ENCODE measurements at places on chromosomes 7 and 10.

DNA sequence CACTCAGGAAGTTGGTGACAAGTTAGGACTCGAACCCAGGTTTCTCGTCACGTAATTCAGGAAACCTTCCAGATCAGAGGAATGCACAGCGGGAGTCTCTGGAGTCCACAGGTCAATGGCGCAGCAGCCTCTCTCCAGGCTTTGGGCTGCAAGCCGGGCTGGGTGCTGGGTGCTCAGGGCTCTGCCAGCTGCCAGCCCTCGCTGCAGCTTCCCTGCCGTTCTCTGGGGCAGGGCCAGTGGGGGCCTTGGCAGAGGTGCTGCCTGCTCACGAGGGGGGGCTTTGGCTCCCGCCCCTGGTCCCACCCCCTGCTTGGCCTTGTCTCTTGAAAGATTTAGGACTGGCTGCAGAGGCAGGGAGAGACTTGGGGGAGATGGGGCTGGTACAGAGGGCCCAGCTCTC lies at the start of gene TACR2:
TACR2 (minus strand) TSS at position 224 of the 400 bp plus-strand sequence. CDS start 595 bp downstream, outside the sequence.
- no peak for DNase-seq

GRCh38 chr7:158265743-158266080 lies 321.9 kb downstream of the PTPRN2 start:
- no peak for DNase-seq

DNA sequence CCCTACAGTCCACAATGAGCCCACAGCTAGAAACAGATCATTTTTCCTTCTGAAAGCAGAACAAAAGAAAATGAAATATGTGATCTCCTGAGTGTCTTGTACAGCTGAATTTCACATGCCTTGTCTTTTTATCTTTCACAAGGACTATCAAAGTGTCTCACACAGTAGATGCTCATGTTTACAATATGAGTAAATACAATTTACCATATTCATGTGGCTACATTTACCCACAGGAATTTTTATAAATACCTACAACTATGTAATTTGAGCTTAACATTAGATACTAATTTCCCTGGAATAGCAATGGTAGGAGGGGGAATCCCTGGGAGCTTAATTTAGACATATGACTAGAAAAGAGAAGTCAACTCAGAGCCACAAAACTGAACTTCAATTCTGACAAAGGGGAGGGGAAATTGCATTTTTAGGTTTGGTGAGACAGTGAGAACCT lies 186.2 kb downstream of the MACC1 start:
- no peak for DNase-seq

GRCh38 chr7:19121977-19122588 lies 4.6 kb upstream of the TWIST1 start:
- no peak for DNase-seq

GRCh38 chr7:37027104-37027503 lies 302.8 kb upstream of the AOAH start:
- no peak for DNase-seq

GRCh38 chr7:134831862-134832261 lies 52.4 kb downstream of the CALD1 start:
- DNase-seq: no peak

- no peak for DNase-seq
Observed at GRCh38 chr7:128265156-128265905, 24.3 kb downstream of the LEP start.

GRCh38 chr7:625376-625971 lies 101.0 kb upstream of the DNAAF5 start:
- no peak for DNase-seq

- DNase-seq: no peak
Observed at GRCh38 chr7:3174515-3175284, 126.4 kb upstream of the SDK1 start.

- DNase-seq: no peak
Observed at GRCh38 chr7:103573479-103574058, 127.6 kb upstream of the SLC26A5 start.

DNA sequence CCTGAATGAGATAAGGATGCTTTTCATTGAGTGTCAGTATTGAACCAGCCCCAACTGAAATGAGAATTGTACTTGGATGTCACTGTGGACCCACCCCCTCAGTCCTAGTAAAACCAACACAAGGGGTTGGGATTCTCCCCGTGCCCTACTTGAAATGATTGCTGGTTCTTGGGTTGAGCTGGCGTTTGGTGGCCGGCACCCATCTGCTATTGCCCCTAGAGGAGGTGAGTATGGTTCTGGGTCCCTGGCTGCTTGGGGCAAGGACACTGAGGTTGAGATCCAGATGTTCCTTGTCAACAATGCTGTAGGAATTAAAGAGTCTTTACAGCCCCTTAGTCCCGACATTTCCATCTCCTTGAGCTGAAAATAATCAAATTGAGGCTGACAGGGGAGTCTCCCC lies 170.0 kb upstream of the ZNF32 start:
- DNase-seq: no peak

- DNase-seq: no peak
Observed at GRCh38 chr10:5525561-5526341, 990 bp downstream of the CALML3 start.

DNA sequence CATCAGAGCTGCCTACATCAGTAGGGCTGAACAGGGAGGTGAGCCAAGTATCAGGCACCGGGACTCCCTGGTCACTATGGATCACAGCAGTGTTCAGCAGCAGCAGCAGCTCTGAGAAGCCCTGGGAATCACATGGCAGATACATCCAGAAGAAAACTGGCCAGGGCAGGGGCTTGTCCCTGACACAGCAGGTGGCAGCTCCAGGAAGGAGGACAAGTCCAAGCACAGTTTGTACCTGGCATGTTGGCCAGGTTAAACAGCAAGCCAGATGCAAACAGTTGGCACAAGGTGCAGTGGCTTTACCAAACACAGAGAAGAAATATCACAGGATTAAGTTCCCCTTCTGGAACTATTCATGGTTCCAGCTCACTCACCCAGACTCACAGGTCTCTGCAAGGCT lies 139.4 kb downstream of the KCNMA1 start:
- DNase-seq: no peak

- DNase-seq: no peak
Observed at GRCh38 chr10:87545783-87546182, 41.1 kb downstream of the MINPP1 start.

All from stimulated activated CD4-positive, alpha-beta T cell treated with anti-CD3 and anti-CD28 coated beads, TNF-alpha, amount 100 ng/mL, for 48 hours (primary cell).